Fibroblast of skin of abdomen (primary cell): ENCODE measurements at places on chromosomes 4 and X.
A peak's percentile ranks its signal among the peaks of the same experiment; 100 is the strongest.

DNA sequence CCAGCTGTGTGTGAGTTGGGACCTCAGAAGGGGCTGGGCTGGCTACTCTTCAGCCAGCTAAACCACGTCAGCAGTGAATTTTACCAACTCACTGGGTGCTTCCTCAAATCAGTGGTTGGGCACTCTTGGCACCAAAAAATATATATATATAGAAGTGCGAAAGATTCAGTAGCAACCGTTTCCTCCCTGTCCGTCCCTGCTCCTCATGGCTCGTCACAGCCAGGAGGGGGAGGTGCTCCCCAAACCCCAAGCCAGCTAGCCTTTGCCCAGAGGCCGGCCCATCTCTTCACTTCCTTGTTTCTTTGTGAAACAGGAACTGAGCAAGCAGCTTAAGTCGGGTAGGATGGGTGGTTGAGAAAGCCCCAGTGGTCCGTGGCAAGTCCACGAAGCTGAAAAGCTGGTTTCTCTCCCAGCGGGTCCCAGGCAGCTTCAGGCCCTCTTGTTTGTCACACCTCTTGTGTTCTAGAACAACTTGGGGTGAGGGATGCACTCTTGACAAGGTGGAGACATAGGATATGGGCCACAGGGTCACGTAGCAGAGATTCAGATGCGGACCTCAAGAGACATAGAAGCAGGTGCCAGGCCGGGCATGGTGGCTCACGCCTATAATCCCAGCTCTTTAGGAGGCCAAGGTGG is 6.8 kb upstream of the SASH3 start:
- no peak for DNase-seq

- DNase-seq: peak; percentile 2
These were observed 727.6 kb downstream of the TRAM1L1 start for GRCh38 chr4:116357758-116358157.

DNA sequence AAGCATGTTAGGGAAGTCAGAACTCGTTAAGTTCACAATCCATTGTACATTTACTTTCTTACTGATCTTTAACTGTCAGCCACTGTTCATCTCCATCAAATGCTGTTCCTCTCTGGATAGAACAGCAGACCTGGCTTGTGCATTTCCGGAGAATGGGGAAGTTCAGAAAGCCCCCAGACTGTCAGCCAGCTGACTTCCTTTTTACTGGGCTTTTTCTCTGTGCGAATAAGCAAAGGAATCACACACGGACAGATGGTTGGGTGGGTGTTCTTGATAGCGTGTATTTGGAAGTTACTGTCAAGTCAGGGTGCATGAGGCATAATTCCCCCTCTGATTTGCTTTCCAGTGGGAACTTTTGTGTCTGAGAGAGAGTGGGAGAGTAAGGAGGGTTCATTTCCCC is 56.8 kb downstream of the TSPAN7 start:
- no peak for DNase-seq

DNA sequence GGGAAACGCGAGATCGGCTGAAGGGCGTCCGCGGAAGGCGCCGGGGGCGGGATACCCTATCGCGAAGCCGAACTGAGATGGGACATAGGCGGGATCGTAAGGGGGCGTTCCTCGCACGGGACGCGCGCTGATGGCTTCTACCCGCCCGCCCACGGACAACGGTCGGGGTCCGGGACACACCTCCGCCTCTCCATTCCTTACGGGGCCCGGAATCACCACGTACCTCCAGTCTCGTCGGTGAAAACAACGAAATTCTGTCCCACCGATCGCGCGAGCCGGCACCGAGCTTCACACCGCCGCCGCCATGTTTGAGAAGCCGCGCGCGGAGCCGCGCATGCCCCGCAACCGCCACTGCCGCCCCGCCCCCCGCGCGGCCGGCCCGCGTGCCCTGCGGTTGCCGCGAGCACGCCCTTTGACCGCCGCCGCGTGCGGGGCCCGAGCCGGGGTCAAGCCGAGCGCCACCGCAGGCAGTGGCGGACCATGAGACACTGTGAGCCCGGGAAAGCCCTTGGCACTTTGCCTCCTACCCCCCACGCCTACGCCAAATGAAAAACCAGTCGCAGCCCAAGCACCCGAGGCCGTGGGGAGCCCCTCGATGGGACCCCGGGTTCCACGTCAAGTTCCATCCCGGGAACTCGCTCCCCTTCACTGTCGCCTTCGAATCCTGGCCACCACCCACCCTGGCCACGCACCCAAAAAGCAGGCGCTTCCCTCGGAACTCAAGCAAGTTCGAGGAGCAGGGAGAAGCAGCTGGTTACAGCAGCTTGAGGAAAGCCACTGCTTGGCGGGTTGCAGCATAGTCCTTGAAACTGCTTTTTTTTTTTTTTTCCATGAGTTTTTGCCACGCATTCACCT is at the start of gene SCML2:
SCML2 (minus strand) TSS at position 320 of the 855 bp plus-strand sequence. CDS start 20,617 bp downstream, outside the sequence.
- DNase-seq: peak; percentile 33

DNA sequence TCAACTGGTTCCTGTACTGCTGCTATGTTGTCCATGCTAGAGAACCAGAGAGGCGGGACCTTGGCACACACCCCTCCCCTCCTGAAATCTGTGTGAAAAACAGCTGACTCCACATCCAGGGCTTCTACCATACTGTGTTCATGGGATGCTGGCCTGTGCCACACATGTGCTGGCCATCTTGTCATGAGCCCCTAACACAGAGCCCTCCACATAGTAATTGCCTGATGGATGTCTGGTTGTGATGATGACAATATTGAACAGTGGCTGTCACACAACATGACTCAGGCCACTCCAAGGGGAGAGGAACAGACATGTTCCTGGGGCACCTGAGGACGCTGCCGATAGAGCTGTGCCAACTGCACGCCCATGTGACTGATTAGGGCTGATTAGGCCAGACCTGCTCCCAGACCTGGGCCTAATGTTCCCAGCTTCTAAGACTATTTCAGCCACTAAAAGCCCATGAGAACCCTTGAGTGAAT is 13.1 kb downstream of the SLC25A5 start:
- no peak for DNase-seq

GRCh38 chr4:145066063-145066501 is 31.9 kb downstream of the ANAPC10 start:
- no peak for DNase-seq

DNA sequence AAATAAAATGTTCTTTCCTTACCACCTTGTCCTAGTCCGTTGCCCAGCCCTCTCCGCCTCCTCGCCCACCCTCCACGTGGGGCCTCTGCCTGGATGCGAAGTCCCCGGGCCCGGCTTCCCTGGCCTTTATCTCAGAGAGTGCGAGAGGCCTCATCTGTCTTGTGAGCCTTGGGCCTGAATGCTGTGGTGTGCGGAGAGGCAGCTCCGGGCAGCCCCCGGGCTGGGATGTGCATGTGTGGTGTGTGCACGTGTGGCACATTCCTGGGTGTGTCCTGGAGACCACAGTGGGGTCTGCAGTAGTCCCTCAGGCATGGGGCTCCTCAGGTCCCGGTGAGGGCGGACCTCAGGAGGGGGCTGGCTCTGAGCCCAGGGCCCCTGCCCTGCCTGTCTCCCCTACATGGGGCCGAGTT is 31.4 kb downstream of the DOK7 start:
- DNase-seq: no peak

DNA sequence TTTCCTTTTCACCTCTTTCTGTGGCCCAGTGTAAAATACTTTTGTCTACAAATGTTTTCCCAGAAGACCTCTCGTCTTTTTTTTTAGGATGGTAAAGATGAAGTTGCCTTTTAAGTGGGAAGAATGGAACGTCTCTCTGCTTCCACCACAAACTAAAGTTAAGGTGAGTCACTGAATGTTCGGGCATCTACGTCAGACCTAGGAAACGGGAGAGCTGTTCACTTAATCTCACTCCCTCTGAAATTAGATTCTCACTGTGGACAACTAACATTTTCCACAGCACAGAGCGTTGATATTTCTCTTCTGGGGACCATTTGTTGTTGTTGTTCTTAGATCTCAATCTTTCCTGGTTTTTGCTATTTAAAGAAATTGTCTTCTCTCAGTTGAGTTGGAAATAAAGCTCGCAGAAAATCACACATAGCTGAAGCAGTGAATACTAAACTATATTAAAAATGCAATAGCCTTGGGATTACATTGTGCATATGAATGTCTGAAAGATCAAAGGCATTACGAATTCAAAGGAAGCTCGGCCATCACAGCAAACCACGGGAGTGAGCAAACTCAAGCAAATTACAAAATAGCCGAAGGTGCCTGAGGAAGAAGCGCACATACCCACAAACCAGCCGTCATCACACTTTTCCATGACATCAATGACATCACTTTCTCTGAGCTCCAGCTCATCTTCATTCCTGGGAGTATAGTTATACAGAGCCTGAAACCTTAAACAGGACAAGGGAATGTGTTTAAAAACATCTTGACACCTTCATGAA is 53.9 kb upstream of the PDLIM3 start:
- peak; percentile 76 for DNase-seq

- no peak for DNase-seq
These were observed 6.9 kb downstream of the LAP3 start for GRCh38 chr4:17583941-17584340.

GRCh38 chrX:19555236-19555635 is 39.9 kb upstream of the MAP3K15 start:
- DNase-seq: no peak

DNA sequence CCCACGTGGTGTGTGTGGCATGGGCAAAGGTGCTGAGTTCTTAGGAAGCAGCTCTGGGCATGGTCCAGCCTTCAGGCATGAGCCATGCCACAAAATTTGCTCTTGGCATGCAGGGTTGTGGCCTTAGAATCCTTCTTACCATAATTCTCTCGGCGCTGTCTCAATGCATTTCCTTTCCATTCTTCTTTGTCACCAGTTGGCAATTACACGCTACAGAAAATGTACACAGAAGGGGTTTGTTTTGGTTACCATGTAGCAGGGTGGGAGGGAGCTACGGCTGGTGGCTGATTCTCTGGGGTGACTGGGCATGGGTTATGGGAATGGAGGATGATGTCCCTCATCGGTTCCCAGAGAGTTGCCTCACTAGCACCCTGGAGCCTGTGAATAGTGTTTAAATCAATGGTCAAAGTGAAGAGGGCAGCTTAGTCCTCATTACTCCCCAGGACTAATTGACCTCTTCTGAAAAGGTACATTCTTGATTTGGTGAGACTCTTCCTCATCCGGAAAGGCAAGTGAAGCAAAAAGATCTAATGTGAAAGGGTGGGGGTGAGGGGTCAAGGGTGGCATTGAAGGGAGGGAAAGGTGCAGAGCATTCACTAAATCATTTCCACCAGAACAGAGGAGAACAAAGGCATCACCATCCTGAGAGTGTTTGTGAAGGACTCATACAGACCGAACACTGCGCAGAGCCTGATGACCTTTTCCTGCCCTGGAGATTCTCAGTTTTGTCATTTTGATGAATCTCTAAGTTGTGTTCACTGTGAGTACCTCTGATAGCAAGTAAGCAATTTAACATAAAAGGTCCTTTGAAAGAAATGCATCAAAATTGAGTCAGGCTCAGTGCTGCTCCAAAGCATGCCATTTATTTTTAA is 199.8 kb upstream of the SFRP2 start:
- DNase-seq: peak; percentile 35

DNA sequence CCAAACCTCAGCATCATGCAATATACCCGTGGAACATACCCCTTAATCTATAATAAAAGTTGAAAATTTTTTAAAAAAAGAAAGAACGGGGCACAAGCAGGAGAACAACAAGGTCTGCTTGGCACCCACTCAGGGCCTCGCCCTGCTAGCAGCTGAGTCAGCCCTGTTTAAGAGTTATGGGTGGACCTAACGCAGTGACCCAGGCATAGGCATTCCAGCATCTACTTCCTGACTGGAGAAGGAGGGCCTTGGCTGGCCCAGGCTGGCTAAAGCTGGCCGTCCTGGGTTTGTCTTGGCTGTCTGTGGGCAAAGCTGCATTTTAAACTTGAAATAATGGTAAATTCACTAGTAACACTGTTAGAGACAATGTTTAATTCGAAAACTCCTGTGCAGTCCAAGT is 236.7 kb upstream of the PGRMC2 start:
- peak; percentile 55 for DNase-seq

- DNase-seq: peak; percentile 61
These were observed 325.0 kb downstream of the FBXO8 start for GRCh38 chr4:173958445-173958844.

GRCh38 chrX:69066021-69066757 is 99.1 kb downstream of the PJA1 start:
- DNase-seq: no peak

DNA sequence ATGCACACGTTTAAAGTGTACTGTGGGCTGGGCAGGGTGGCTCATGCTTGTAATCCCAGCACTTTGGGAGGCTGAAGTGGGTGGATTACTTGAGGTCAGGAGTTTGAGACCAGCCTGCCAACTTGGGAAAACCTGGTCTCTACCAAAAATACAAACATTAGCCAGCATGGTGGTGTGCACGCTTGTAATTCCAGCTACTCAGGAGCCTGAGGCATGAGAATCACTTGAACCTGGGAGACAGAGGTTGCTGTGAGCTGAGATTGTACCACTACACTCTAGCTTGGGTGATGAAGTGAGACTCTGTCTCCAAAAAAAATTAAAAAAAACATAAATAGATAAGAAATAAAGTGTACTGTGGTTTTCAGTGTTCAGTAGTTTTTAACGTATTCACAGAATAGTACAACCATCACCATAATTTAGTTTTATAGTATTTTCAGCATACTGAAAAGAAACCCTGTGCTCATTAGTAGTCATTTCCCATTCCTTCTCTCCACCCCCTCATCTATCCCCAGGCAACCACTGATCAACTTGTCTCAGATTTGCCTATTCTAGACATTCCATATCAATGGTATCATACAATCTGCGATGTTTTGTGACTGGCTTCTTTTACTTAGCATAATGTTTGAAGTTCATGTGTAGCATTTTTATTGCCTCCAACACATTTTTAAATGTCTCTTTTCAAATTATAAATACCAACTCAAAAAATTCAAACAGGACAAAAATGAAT is 19.1 kb downstream of the SLAIN2 start:
- DNase-seq: peak; percentile 89

DNA sequence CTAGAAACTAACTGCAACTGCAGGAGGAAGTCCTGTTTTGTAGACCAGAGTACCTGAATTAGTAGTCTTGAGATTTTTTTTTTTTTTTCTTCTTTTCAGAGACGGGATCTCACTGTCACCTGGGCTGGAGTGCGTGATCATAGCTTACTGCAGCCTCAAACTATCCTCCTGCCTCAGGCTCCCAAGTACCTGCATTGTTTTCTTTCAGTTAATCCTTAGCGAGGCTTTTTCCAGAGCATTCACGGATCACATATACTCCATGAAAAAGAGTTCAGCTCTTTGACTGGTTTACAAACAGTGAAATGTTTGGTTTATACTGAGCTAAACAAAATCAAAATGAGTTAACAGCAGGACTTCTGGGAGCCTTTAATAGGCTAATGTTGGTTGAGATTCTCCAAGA is 45.8 kb downstream of the KLHL15 start:
- no peak for DNase-seq

GRCh38 chr4:161657616-161658015 is 506.2 kb downstream of the FSTL5 start:
- no peak for DNase-seq

GRCh38 chr4:2489841-2490552 is 21.1 kb downstream of the RNF4 start:
- no peak for DNase-seq

GRCh38 chrX:45954026-45954425 is 591.2 kb downstream of the ZNF674 start:
- DNase-seq: peak; percentile 2

DNA sequence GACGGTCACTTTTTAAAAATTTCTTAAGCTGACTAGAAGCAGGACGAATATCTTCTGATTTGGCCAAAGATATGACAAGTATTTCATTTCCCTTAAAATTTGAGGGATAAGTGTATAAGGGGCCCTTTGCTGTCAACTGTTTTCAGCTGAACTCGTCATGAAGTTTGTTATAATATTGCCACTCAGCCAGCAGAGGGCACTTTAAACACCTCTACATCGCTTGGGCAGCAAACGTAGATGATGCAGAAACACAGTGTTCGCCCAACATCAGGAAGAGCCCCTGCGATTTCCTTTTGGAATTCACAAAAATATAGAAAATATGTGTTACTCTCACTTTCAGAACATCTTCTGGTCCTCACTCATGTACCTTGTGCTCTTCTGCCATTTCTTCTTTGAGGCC is 435.7 kb upstream of the FMR1 start:
- no peak for DNase-seq
